ENCODE measurements at places on chromosomes 5 and 9.

GRCh38 chr9:97659771-97660170 is 26.1 kb downstream of the NCBP1 start:
- DNase-seq, result no peak
- H3K27ac ChIP-seq, result no peak overlapping the region
- peaks cover 97% of the 10 kb centered on the region for H3K36me3 ChIP-seq
- no peaks in the 10 kb centered on the region for H3K4me1 ChIP-seq
- H3K4me3 ChIP-seq, result no peak overlapping the region
- no peaks in the 10 kb centered on the region for H3K27me3 ChIP-seq

DNA sequence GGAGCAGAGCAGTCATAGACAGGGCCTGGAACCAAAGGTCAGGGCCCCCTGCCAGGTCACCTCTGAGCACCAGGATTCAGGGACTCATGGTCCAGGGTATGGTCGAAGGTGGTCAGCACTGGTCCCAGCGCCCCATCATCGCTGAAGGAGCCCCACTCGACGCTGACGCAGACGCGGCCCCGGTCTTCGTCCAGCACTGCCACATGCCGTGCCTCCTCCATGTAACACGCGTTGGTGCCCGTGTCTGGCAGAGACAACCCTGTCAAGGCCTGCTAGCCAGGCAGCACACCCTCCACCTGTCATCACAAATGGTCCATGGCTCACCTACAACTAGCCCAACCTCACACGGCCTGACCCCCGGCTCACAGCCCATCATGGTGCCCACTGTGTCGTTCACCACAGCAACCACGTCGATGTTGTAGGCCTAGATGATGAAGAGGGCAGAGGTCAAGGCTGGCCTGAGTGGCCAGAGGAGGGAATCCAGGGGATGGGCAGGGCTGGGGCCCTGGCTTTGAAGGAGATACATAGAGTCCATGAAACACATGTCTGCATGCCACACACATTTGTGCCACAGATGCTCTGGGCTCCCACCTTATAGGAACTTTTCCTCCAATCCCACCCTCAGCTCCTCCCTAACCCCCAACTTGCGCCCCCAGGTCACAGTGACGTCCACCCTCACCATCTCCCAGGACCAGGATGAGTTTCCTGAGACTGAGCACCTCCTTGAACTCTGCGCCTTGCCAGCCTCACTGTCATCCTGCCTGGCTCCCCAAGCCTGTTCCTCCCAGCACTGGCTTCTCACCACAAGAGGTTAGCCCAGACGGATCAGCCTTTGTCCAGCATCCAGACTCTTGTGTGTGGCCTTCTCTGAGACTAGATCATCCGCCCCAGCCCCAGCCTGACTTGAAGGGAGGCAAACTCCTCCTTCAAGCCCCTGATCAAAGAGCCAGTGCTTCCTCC is 9.5 kb downstream of the HK3 start:
- H3K4me3 ChIP-seq, result no peak overlapping the region
- H3K27me3 ChIP-seq, result peaks cover 3% of the 10 kb centered on the region
- no peak for DNase-seq
- no peaks in the 10 kb centered on the region for H3K36me3 ChIP-seq
- no peak overlapping the region for H3K27ac ChIP-seq
- no peaks in the 10 kb centered on the region for H3K4me1 ChIP-seq

GRCh38 chr5:59317023-59317773 is 576.3 kb downstream of the PDE4D start:
- H3K27ac ChIP-seq, result peak overlapping the region; percentile 92
- no peaks in the 10 kb centered on the region for H3K27me3 ChIP-seq
- peaks cover 54% of the 10 kb centered on the region for H3K4me1 ChIP-seq

DNA sequence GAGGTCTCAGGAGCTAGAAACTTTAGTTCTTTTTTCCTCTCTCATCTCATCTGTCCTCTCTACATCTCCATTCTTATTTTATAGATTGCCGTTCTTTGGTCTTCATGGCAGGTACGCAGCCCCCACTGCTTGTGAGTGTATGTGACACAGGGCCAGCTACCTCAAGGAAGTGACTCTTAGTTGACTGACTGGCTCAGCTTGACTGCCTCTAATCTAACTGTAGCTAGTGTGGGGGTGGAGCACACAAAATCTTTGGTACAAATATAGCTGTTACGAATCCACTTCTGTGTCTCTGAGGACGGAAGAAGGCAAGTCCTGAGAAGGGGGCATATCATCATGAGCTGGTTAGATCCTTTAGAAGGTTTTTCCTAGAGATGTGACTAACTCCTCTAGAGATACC is 19.8 kb upstream of the SPTAN1 start:
- H3K4me3 ChIP-seq, result no peak overlapping the region
- no peaks in the 10 kb centered on the region for H3K27me3 ChIP-seq
- H3K4me1 ChIP-seq, result no peaks in the 10 kb centered on the region
- DNase-seq, result no peak
- peaks cover 40% of the 10 kb centered on the region for H3K36me3 ChIP-seq

- DNase-seq, result no peak
- no peak overlapping the region for H3K27ac ChIP-seq
- H3K36me3 ChIP-seq, result no peaks in the 10 kb centered on the region
- no peaks in the 10 kb centered on the region for H3K4me1 ChIP-seq
These were observed 178.5 kb upstream of the SLC24A2 start for GRCh38 chr9:19967216-19967887.

GRCh38 chr9:79492092-79493009 is 79.4 kb upstream of the TLE4 start:
- H3K27ac ChIP-seq, result no peak overlapping the region
- no peak overlapping the region for H3K4me3 ChIP-seq
- H3K27me3 ChIP-seq, result no peaks in the 10 kb centered on the region
- peaks cover 10% of the 10 kb centered on the region for H3K4me1 ChIP-seq
- no peaks in the 10 kb centered on the region for H3K36me3 ChIP-seq
- no peak for DNase-seq

DNA sequence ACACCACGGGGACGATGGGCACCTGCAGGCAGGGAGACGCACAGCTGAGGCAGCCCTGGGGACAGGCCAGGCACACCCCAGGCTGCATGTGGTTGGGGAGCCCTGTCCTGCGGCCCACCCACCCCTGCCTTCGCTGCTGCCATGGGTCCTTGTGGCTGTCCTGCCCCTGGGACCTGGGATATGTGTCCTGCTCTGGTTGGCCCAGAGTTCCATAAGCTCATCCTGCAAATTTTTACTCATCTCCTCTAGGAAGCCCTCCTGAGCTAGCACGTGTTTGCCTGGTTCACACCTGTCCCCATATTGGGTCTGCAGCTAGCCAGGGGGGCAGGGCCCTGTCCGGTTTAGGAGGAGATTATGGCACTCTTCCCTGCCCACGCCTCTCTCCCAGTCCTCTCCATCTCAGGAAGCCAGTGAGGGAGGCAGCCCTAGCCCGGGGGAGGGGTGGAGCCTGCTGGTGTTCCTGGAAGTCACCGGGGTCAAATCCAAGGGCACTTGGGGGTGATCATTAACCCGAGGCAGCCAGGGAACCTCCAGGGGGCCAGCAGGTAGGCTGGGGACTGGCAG is 12.2 kb downstream of the EGFL7 start:
- no peaks in the 10 kb centered on the region for H3K36me3 ChIP-seq
- no peak for DNase-seq
- no peak overlapping the region for H3K27ac ChIP-seq
- no peaks in the 10 kb centered on the region for H3K4me1 ChIP-seq

DNA sequence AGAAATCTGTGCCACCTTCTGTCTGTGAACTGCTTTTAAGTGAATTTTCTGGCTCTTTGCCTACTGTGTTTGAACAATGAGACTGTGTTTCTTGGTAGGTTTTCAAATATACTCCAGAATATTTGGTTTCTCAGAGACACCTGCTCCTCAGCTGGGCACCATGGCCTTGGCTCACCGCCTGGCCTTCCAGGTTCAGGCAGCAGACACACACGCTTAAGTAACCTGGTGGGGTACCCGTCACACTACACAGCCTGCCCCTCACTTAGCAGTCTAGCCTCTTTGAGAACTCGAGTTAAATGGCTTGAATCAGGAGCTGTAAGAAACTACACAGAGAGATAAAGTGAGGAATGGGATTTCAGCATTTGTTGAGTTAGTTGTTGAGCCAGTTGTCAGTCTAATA is 530.5 kb downstream of the MTRR start:
- H3K27me3 ChIP-seq, result no peaks in the 10 kb centered on the region
- H3K4me1 ChIP-seq, result no peaks in the 10 kb centered on the region
- H3K27ac ChIP-seq, result no peak overlapping the region
- H3K4me3 ChIP-seq, result no peak overlapping the region
- no peak for DNase-seq
- H3K36me3 ChIP-seq, result no peaks in the 10 kb centered on the region

GRCh38 chr5:167792514-167792913 is 498.9 kb upstream of the WWC1 start:
- H3K27ac ChIP-seq, result no peak overlapping the region
- no peaks in the 10 kb centered on the region for H3K27me3 ChIP-seq
- H3K4me3 ChIP-seq, result no peak overlapping the region
- no peak for DNase-seq

DNA sequence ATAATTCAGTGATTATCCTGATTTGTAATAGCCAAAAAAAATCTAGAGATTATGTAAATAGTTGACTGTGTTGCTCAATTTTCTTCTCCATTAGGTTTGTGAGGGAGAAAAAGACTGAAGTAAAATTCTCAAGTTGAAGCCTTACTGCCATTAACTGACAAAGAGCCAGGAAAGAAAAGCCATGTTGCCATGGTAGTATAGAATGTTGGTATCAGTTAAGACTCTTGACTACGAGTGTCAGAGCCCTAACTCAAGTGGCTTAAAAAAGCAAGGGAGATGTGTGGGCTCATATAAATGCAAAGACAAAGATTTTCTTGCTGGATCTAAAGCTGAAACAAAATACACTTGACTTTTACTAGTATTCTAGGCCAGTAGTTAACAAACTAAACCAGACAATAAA is 571.7 kb downstream of the KCTD16 start:
- no peaks in the 10 kb centered on the region for H3K4me1 ChIP-seq
- H3K27ac ChIP-seq, result no peak overlapping the region
- no peak overlapping the region for H3K4me3 ChIP-seq

GRCh38 chr5:9474219-9475002 is 71.5 kb downstream of the SEMA5A start:
- no peak for DNase-seq
- no peak overlapping the region for H3K27ac ChIP-seq
- no peak overlapping the region for H3K4me3 ChIP-seq
- H3K36me3 ChIP-seq, result no peaks in the 10 kb centered on the region

GRCh38 chr9:116174347-116174746 is 20.8 kb downstream of the PAPPA start:
- no peaks in the 10 kb centered on the region for H3K4me1 ChIP-seq
- H3K4me3 ChIP-seq, result no peak overlapping the region
- no peak overlapping the region for H3K27ac ChIP-seq
- no peak for DNase-seq
- no peaks in the 10 kb centered on the region for H3K27me3 ChIP-seq

DNA sequence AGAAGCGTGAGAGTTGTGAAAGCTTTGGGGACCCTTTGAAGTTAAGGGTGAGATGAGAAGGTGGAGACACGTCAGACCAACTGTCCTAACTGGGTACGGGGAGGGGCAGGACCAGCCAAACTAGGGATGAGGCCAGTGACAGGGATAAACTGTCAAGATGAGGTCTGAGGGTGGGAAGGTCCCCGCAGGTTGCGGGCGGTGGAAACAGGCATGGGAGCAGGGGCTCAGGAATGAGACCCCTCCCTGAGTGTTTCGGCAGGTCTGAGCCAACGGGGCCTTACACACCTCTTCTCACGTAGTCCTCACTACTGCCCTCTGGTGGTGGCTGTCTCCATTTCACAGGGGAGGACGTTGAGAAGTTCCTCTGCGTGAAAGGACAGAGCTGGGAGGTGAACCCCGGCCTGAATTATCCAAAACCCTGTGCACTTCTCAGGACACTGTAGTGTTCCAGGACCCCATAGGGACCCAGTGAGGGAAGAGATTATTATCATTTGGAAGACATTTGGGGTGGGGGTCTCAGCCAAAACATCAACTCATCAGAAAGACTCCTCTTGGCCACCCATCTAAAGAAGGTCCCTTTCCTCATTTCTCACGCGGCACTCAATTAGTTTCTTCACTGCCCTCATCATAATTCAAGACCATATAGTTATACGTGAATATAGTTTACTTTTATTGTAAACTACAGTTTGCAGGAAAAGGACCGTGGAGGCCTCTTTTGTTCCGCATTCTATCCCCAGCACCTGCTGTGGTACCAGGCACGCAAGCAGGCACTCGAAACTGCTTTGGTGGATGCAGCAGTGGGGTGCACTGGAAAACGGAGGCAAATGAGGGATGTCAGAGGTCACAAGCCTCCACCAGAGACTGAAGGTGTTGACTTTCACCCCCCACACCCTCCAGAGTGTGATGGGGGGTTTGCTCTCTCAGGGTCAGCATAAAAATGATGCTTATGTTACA is 21.7 kb upstream of the NANS start:
- H3K27ac ChIP-seq, result peak overlapping the region; percentile 36
- no peak overlapping the region for H3K4me3 ChIP-seq
- no peaks in the 10 kb centered on the region for H3K36me3 ChIP-seq

- no peaks in the 10 kb centered on the region for H3K27me3 ChIP-seq
- H3K27ac ChIP-seq, result peak overlapping the region; percentile 27
- no peaks in the 10 kb centered on the region for H3K36me3 ChIP-seq
- peaks cover 64% of the 10 kb centered on the region for H3K4me1 ChIP-seq
- peak; percentile 33 for DNase-seq
- H3K4me3 ChIP-seq, result peak overlapping the region; percentile 23
These were observed 29.9 kb upstream of the MYOT start for GRCh38 chr5:137837491-137838394.

DNA sequence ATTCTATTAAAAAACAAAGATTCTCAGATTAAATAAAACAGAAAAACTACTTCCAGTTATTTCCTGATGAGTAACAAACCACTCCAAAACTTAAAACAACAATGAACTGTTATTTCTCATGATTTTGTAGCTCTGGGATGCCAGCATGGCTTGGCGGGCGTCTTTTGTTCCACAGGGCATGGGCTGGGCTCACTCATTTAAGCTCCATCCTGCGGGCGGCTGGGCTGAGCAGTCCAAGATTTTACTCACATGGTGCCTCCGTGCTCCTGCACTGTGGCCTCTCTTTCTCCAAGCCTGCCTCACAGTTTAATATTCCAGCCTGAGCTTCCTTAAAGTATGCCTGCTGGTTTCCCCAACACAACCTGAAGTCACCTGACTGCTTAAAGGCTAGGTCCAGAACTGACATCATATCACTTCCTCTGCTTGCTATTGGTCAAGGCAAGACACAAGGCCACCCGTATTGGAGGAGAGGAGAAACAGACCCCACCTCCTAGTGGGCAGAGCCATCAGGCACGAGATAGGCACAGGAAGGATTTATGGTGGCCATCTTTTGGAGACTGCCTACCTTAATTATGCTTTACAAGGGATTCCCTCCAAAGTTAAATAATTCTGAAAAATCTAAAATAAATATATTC is 41.6 kb upstream of the ZBTB43 start:
- H3K27me3 ChIP-seq, result no peaks in the 10 kb centered on the region
- H3K4me3 ChIP-seq, result no peak overlapping the region

- no peak overlapping the region for H3K4me3 ChIP-seq
- H3K27ac ChIP-seq, result no peak overlapping the region
- no peaks in the 10 kb centered on the region for H3K27me3 ChIP-seq
- no peaks in the 10 kb centered on the region for H3K36me3 ChIP-seq
These were observed 157.4 kb downstream of the ARSB start for GRCh38 chr5:78827725-78828124.

All from SJCRH30 (cell line).